Spinal cord (tissue), 10 donors: ENCODE measurements at places on chromosomes 4 and X. TPM values are rescaled to one million over a fixed set of nuclear protein-coding genes. Genes with fewer than 3 reads are reported as not detected.

GRCh38 chr4:64539234-64539849, 130.1 kb upstream of the TECRL start:
- DNase-seq = peak; percentile 95

DNA sequence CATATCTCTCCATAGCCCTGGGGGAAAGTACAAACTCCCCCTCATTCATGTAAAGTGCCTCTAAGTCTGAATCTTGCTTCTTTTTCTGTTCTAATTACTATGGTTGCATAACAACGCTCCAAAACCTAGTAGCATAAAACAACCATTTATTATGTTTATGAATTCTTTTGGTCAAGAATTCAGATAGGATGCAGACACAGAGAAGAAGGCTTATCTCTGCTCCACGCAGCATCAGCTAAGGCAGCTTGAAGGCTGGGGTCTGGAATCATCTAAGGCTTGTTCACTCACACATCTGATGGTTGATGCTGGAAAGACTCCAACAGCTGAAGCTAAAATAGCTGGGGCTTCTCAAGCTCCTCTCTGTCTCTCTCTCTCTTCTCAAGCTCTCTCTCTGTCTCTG, 564.5 kb downstream of the ZNF674 start:
- DNase-seq = no peak

- no peak for DNase-seq
These were observed 39.3 kb upstream of the LPAR4 start for GRCh38 chrX:78708262-78708661.

Gene PDE6B
- total RNA-seq = 16.8 TPM
